ENCODE measurements at places on chromosomes 6 and 20.

GRCh38 chr6:733431-734219, 40.7 kb upstream of the EXOC2 start:
- no peak for DNase-seq

- no peak for DNase-seq
Observed at GRCh38 chr6:109478222-109478805, 4.7 kb downstream of the ZBTB24 start.

GRCh38 chr20:17624551-17625245, 54.8 kb downstream of the DSTN start:
- no peak for DNase-seq

- DNase-seq: no peak
Observed at GRCh38 chr6:26225848-26226578, 138.8 kb downstream of the HFE start.

GRCh38 chr6:158031381-158032353, 50.0 kb downstream of the SYNJ2 start:
- DNase-seq: peak; percentile 39

DNA sequence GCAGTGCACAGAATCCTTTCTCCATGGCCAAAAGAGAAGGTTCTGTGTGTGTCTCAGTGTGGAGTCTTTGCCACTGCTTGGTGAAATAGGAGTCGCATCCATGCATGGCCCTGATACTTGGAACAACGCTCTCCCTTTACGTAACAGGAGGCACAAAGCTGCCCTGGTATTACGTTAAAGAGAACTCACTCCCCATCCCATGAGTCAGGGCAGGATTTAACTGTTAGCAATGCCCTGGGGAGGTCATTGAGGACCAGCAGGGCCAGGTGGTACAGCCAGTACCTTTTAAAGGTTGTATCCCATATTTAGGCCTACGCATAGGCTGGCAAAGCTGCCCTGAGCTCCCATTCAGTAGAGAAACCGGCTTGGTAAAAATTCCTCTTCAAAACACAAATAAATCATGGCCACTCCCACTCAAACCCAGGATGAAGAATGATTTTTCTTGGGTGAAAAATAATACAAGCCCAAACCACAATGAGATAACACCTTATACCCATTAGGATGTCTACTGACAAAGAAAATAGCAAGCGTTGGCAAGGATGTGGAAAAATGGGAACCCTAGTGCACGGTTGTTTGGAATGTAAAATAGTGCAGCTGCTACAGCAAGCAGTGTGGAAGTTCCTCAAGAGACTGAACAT, 37.1 kb downstream of the MYLK4 start:
- no peak for DNase-seq

GRCh38 chr20:50220894-50221365, 30.3 kb downstream of the CEBPB start:
- no peak for DNase-seq

DNA sequence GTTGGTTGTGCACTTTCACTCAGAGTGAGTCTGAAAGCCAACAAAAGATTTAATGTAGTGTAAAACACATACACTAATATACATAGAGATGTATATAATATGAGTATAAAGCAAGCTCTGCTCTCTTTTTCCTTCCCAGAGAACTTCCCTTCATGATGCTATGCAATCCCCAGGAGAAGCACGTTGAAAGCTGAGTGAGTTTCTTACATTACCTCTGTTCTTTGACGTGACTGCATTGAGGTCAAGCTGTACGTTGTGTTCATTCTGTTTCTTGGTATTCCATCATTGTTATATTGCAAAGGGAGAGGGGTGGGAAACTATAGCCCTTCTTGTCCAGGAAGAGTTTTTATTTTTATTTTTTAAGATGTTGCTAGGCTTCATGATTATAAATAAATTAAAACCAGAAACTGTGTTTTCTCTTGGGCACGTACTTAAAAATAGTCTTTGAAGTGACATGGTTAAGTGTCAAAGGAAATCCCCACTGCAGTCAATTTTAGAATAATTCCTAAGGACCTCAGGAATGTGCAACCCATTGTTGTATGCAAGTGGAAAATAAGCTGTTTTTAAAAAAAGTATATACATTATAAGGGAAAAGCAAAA, 651.0 kb downstream of the CD109 start:
- no peak for DNase-seq

GRCh38 chr20:63156221-63156671, 59.7 kb downstream of the YTHDF1 start:
- no peak for DNase-seq

- no peak for DNase-seq
Observed at GRCh38 chr6:38054527-38055202, 235.1 kb downstream of the ZFAND3 start.

- peak; percentile 64 for DNase-seq
Observed at GRCh38 chr20:37384683-37385174, 38.8 kb downstream of the SRC start.

DNA sequence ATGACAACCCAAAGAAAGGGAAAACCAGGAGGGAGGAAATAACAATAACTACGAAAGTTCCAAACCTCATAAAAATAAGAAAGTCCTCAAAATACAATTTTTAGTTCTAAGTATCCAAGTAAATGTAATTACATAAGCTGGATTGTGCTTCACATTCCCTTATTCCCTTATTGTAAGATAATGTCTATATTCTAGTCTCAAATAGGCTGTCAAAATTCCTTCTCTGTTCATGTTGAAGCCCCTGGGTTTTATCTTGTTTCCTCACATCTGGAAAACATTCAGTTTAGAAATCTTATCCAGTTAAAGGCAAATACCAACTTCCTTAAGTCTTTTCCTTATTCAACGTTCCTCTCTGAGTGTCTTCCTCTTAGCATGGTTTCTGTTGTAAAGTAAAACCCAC, 282.3 kb downstream of the CD109 start:
- no peak for DNase-seq

DNA sequence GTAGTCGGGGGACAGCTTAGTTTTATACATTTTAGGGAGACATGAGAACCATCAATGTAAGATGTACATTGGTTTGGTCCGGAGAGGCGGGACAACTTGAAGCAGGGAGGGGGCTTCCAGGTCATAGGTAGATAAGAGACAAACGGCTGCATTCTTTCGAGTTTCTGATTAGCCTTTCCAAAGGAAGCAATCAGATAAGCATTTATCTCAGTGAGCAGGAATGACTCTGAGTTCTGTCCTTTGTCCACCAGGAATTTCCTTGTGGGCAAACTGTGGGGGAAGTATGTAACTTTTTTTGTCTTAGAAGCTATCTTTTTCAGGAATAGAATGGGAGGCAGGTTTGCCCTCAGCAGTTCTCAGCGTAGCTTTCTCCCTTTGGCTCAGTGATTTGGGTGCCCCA, 1.4 kb downstream of the YTHDF1 start:
- DNase-seq: no peak

Data from stimulated activated CD8-positive, alpha-beta memory T cell treated with anti-CD3 and anti-CD28 coated beads, Interleukin-15, amount 100 ng/mL, for 4 hours (primary cell).